Activated T-cell treated with anti-CD3 and anti-CD28 coated beads for 1 hour (primary cell): ENCODE measurements at places on chromosomes 3 and 15.

- DNase-seq = no peak
Measured at GRCh38 chr3:102714567-102714966, 279.8 kb downstream of the ZPLD1 start.

DNA sequence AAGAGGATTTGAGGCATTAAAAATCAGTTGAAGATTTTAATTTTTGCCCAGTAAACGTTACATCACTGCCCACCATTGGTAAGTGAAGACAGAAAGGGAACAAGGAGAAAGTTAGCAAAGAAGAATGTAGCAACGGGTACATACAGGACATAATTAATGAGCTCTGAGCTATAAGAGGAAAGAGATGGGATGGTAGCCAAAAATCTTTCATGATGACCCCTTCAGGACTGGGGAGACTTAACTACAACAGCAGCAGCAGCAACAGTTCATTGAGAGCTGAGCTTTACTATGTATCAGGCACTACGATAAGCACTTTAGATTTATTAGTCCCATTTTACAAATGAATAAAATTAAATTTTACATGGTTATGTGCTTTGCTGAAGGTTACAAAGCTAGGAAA is 18.4 kb downstream of the EMC4 start:
- no peak for DNase-seq

DNA sequence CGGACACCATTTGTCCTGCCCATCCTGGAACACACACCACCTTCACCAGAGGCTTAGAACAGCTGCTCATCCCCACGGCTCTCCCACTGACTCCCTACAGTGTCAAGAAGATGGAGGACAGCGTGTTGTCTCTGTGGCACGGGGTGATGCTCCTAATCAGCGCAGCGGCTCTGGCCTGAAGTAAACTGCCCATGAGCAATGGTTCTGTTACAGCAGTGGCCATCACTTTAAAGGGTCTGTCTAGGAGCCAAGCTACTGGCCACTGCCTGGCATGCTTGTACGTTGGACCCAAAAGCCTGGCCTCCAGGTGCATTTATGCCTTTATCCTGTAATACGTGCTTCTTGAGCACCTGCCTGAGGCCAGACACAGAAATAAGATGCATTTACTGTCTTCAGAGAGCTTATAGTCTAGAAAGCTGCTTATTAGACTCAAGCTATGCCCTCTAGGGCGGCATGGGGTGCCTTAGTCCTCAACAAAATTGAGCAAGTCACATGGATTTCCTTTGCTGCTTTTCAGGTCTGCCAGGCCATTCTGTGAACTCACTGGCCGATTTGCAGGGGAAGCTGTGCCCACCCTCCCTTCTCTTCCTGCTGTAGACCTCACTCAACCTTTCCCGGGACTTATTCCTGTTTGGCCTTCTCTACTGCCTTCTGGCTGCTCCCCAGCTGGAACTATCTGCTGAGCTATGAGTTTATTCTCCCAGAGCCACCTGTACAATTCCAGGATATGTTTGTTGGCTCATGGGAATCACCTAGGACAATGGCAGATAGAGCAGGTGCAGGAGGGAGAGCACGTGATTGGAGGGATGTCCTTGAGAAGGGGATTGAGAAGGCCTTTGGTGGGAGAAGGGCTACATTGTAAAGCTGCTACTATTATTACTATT is 51.9 kb downstream of the STARD5 start:
- DNase-seq = no peak

GRCh38 chr3:36372534-36372935 is 7.8 kb upstream of the STAC start:
- DNase-seq = no peak

GRCh38 chr3:186965141-186965879 is 35.0 kb downstream of the ST6GAL1 start:
- no peak for DNase-seq

GRCh38 chr3:186208296-186208989 is 99.6 kb upstream of the ETV5 start:
- DNase-seq = no peak

DNA sequence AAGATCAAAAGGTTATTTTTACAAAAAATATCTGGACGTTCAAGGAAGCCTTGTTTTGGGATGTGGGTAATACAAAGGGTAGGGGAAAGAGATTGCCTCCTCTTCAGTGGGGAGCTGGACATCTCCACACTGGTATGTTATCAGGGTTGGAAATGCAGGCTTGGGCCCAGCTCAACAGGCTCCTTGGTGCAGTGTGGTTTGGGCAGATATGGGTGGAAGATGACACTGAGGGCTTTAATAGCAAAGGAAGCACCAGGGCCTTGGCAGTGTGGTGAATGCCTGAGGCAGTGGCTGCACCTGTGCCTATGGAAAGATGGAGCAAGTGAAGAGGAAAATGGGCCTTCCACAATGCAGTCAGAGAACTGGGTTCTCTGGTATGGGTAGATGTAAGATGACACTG is 11.2 kb upstream of the MED12L start:
- no peak for DNase-seq

GRCh38 chr15:94586099-94586498 is 354.7 kb downstream of the MCTP2 start:
- DNase-seq = no peak

DNA sequence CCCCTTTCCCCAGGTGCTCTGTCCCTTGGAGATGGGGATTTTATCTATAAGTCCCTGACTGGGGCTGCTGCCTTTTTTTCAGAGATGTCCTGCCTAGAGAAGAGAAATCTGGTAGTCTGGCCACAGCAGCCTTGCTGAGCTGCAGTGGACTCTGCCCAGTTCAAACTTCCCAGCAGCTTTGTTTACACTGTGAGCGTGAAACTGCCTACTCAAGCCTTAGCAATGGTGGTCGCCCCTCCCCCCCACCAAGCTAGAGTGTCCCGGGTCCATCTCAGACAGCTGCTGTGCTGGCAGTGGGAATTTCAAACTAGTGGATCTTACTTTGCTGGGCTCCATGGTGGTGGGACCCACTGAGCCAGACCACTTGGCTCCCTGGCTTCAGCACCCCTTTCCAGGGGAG is 38.9 kb downstream of the TMEM266 start:
- no peak for DNase-seq

DNA sequence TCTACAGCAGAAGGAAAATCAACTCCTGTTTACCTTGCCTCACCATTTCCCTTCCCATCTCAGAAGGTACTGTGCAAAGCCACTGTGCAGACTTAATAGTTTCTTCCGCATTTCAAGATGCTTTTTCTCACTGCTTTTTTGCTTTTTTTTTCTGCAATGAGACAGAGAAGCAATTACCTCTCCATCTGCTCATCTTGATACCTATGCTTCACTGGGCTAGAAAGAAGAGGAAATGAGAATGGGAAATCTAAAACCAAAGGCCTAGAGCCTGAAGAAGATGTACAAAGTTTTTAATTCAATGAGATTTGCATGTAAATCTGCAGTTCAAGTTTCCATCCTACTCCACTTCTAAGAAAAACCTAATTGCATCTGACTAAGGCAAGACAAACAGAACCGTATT is 238.1 kb upstream of the SETMAR start:
- no peak for DNase-seq

- DNase-seq = no peak
Measured at GRCh38 chr3:183508821-183509220, 46.7 kb downstream of the KLHL6 start.

- DNase-seq = no peak
Measured at GRCh38 chr15:49041426-49041825, 4.8 kb downstream of the SECISBP2L start.

DNA sequence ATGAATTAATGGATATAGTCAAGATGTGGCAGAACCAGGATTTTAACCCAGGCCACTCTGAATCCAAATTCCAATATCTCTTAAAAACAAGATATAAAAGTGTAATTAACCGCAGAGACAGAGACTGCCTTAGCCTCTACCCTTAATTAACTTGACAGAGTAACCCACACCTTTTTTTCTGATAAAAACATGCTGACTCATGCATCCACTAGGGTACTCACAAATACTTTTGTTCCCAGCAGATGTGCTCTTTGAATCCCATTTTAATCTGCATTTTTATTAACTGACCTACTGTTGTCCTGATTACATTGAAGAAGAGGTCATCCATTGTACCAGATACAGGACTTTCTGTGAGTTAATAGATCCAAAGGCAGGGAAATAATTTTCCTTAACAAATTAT is 278.3 kb downstream of the CHL1 start:
- no peak for DNase-seq

GRCh38 chr3:183812761-183813445 is 12.5 kb downstream of the MAP6D1 start:
- DNase-seq = no peak

DNA sequence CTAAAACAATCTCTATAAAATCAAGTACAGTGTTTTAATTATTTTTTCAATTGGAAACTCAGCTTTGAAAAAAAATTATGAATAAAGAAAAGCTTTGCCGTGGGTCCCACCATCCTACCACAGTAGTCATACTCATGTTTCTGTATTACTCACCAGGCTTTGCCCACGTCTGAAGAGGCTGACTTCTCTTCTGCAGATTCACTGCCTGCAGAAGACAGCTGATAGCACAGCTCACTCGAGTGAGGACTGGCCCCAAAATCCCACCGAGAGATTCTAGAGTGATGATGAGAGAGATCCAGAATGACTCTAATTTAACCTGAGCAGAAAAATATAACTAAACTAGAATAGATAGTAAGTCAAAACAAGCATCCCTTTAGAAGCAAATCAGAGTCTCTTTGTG is 11.9 kb downstream of the C2CD4B start:
- DNase-seq = no peak

GRCh38 chr15:70246623-70247220 is 149.0 kb upstream of the TLE3 start:
- no peak for DNase-seq
